ENCODE measurements at places on chromosomes 7 and 10.
A peak's percentile ranks its signal among the peaks of the same experiment; 100 is the strongest.

- no peak for DNase-seq
These were observed 4.2 kb upstream of the LIPA start for GRCh38 chr10:89255793-89256192.

DNA sequence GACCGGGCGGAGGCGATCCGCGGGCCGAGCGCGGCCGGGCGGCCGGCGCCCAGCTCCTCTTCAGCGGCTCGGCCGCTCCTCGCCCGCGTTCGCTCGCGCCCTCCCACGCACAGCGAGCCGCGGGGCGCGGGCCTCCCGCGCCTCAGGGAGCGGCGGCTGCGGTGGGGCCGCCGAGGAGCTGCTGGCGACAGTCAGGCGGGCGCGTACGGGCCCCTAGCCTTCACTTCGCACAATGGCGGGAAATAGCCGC lies at the start of gene MCMBP:
TSS of gene MCMBP (minus strand) at position 234 of the 250 bp plus-strand sequence. CDS start 259 bp downstream, outside the sequence.
- DNase-seq, result no peak

DNA sequence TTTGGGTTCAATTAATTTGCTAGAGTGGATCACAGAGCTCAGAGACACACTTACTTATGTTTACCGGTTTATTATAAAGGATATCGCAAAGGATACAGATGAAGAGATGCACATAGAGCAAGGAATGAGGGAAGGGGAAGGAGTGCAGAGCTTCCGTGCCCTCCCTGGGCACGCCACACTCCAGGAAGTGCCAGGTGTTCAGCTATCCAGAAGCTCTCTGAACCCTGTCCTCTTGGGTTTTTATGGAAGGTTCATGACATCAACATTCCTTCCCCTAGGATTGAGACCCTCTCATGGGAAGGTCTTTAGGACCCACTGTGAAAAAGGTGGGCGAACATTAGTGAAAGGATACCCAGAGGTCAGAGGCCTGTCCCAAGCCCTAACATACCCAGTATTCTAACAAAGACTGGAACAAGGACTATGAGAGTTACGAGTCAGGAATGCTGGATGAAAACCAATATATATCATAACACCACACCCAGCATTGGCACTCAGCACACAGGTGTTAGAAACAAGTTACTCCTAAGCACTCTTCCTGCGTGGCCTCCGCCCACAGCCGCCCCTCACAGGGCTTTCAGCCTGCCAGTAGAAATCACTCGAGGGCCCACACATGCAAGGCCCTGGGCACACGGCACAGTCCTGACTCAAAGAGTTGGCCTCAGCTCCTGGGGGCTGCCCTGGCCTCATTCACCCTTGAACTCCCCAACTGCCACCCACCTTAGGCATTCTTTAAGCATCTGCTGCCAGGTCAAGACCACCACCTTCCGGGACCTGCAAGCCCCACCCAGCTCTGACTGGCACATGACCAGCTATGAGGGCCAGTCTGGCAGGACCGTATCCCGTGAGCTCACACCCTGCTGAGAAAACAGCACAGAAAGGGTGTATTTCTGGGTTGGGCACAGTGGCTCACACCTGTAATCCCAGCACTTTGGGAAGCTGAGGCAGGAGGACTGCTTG lies 5.6 kb upstream of the AIFM2 start:
- no peak for DNase-seq

GRCh38 chr7:133436014-133436428 lies 183.1 kb downstream of the EXOC4 start:
- no peak for DNase-seq

- no peak for DNase-seq
These were observed 136.1 kb upstream of the TARP start for GRCh38 chr7:38409531-38409930.

- no peak for DNase-seq
These were observed 319.4 kb upstream of the FZD8 start for GRCh38 chr10:35961501-35961900.

DNA sequence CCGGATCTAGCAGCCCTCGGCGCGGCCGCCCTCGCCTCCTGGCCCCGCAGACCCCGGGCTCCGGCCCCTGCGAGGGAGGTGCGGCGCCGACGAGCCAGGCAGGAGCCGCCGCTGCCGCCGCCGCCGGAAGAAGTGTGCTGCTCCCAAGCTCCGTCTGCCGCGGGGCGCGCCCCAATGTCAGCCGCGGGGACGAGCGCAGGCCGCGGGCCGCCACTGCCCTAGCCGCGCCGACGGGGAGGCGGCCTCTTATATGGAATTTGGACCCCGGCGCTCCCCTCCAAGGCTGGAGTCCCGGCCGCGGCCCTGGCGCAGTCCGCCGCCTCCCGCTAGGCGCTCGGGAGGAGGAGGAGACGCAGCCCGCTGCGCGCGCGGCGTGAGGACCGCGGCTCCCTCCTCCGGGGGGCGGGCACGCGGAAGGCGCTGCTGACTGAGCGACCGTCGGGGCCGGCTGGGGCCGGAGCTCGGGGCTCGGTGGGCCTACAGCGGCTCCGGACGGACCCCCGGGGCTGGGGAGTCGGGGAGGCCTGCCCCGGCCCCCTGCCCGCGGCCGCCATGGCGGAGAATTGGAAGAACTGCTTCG lies at the start of gene TRIM8:
TSS of gene TRIM8 (plus strand) at position 414 of the 580 bp plus-strand sequence. CDS start at position 553, 139 bp downstream.
- DNase-seq, result peak; percentile 45

- no peak for DNase-seq
These were observed 58.7 kb upstream of the KMT2E start for GRCh38 chr7:104955276-104955675.

DNA sequence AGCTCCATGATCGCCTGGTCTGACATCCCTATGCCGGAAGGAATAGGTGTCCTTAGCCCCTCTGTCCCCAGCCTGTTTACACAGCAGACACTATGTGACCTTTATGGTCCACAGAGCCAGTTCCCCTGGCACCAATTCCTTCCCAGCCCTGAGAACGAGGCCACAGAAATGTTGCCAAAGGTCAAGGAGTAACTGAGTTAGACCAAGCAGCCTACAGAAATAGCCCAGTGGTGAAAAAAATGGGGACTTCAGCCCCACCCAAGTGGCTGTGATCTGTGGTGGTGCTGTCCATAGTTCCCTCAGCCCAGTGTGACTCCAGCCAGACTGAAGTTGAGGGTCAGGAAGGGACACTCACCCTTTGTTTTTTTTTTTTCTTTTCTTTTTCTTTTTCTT lies 2.5 kb downstream of the PGAM2 start:
- DNase-seq, result no peak

DNA sequence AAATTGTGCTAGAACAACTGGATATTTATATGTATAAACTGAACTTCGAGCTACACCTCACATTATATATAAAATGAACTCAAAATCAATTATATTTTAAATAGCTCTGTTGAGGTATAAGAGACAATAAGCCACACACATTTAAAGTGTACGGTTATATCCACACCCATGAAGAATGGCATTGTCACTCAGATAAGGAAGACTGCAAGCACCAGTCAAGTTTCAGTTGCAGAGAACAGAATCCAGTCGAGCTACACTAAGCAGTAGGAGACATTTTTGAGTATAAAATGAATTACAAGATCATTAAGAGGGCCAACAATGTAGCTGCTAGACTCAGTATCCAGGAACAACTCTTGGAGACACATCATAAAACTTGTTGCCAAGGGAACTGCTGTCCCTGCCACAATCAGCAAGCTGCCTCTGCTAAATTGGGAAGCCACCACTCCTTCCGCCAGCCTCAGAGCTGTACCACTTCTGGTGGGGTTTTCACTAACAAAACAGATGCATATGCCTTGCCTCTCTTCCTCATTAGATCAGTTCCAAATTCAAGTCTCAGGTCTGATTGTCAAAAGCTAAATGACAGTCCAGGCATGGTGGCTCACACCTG lies 19.6 kb upstream of the GPNMB start:
- DNase-seq, result peak; percentile 25

- DNase-seq, result no peak
These were observed 62.2 kb downstream of the LANCL2 start for GRCh38 chr7:55427342-55427741.

DNA sequence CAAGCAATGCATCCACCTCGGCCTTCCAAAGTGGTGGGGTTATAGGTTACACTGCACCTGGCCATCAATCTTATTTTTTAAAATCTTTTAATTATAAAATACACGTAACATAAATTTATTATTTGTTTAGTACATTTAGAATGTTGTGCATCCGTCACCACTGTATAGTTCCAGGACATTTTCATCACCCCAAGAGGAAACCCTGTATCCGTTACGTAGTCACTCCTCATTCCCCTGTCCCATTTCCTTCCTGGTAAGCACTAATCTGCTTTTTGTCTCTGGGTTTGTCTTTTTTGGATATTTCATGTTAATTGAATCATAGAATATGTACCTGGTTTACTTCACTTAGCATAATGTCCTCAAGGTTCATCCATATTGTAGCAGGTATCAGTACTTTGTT lies 51.2 kb downstream of the MAPK8 start:
- no peak for DNase-seq

- DNase-seq, result no peak
These were observed 13.1 kb downstream of the RPA3 start for GRCh38 chr7:7705318-7705717.

All from Kasumi-1 (cell line).